Activated CD4-positive, alpha-beta T cell treated with anti-CD3 and anti-CD28 coated beads, Interleukin-2, amount 10 ng/mL, durations not matched to agents 24 days and 14 days (primary cell): ENCODE measurements at places on chromosomes 2 and 18. TPM values are rescaled to one million over a fixed set of nuclear protein-coding genes. Genes with fewer than 3 reads are reported as not detected.

GRCh38 chr2:48448274-48449061 lies 81.5 kb upstream of the STON1 start:
- H3K27me3 ChIP-seq, result no peaks in the 10 kb centered on the region
- H3K4me1 ChIP-seq, result peaks cover 41% of the 10 kb centered on the region
- H3K27ac ChIP-seq, result peak overlapping the region; percentile 94
- H3K36me3 ChIP-seq, result peaks cover 16% of the 10 kb centered on the region
- DNase-seq, result peak; percentile 73

Gene C1GALT1C1L
- not detected in 2 replicates for total RNA-seq

DNA sequence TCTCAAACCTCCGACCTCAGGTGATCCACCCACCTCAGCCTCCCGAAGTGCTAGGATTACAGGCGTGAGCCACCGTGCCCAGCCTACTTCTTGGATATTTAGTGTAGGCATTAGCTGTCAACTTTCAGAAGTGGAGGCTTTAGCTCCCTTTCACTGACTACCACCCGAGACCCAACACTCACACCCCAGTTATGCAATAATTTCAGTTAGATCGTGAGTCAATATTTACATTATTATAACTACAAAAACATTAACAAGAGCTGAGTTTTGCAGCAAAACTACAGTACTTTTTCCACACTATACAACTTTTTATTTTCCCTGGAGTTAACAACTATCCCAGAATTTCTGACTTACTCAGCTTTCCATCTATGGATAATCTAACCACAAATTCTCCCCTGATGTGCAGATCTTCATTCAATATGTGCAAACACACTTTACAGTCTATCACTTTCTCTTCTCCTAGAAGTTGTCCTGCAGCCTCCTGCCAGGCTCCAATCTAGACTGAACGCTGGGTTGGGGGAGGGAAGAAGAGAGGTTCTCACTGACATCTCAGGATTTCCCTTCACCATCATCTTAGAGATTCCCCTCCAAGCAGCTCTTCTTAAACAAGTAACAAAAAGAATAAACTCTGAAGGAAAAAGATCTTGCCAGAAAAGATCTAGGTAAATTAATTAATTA lies 10.1 kb downstream of the TBC1D8 start:
- no peaks in the 10 kb centered on the region for H3K4me1 ChIP-seq
- H3K36me3 ChIP-seq, result no peaks in the 10 kb centered on the region
- no peak for DNase-seq
- H3K27me3 ChIP-seq, result peaks cover 8% of the 10 kb centered on the region

DNA sequence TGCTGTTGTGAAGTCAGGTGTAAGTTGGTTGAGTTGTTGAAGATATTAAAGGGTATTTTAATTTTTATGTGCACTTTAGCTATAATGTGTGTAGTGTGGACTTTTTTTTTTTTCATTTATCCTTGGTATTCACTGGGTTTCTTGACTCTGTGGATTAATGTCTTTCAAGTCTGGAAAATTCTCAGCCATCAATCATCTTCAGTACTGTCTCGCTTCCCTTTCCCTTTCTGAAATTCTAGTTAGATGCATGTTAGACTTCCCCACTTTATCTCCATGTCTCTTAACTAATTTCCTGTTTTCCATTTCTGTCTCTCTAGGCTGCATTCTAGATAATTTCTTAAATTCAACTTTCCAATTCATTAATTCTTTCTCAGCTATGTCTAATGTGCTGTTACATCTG lies 247.7 kb upstream of the REV1 start:
- H3K4me3 ChIP-seq, result no peak overlapping the region
- H3K4me1 ChIP-seq, result no peaks in the 10 kb centered on the region
- no peaks in the 10 kb centered on the region for H3K27me3 ChIP-seq
- no peak overlapping the region for H3K27ac ChIP-seq
- H3K36me3 ChIP-seq, result no peaks in the 10 kb centered on the region
- DNase-seq, result no peak

Gene GREB1
- 0.05 and 0.24 TPM in 2 replicates for total RNA-seq

- peaks cover 2% of the 10 kb centered on the region for H3K4me1 ChIP-seq
- H3K27me3 ChIP-seq, result peaks cover 34% of the 10 kb centered on the region
- DNase-seq, result no peak
- no peak overlapping the region for H3K27ac ChIP-seq
- no peaks in the 10 kb centered on the region for H3K36me3 ChIP-seq
Measured at GRCh38 chr2:10830203-10830602, 17.6 kb upstream of the PDIA6 start.

GRCh38 chr18:74654638-74655037 lies 57.0 kb downstream of the ZNF407 start:
- no peak overlapping the region for H3K4me3 ChIP-seq
- H3K27me3 ChIP-seq, result no peaks in the 10 kb centered on the region
- no peak overlapping the region for H3K27ac ChIP-seq
- no peaks in the 10 kb centered on the region for H3K36me3 ChIP-seq
- DNase-seq, result no peak

GRCh38 chr2:75564026-75564688 lies 3.4 kb upstream of the EVA1A start:
- peak; percentile 51 for DNase-seq
- peaks cover 43% of the 10 kb centered on the region for H3K27me3 ChIP-seq
- H3K4me3 ChIP-seq, result no peak overlapping the region
- no peak overlapping the region for H3K27ac ChIP-seq

Gene IL36RN
- not detected in 2 replicates for total RNA-seq

DNA sequence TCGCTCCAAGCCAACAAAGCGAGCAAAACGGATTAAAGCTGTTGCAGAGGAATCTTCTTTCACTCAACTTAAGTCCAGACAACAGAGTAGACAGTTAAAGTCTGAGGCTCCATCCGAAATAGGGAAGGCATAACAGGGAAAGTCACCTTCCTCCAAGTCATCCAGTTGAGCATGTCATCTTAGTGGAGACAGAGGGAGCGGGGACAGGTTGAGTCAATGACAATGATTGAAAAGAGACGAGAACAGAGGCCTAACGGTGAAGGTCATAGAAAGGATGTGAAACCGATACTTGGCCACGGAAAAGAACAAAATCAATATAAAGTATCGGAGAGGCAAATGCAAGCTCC lies 455 bp downstream of the C18orf32 start:
- peak overlapping the region; percentile 94 for H3K27ac ChIP-seq
- no peak for DNase-seq
- H3K4me1 ChIP-seq, result peaks cover 44% of the 10 kb centered on the region
- peaks cover 70% of the 10 kb centered on the region for H3K36me3 ChIP-seq

Gene ACVR1C
- total RNA-seq, result 0.98 and 1.0 TPM in 2 replicates

DNA sequence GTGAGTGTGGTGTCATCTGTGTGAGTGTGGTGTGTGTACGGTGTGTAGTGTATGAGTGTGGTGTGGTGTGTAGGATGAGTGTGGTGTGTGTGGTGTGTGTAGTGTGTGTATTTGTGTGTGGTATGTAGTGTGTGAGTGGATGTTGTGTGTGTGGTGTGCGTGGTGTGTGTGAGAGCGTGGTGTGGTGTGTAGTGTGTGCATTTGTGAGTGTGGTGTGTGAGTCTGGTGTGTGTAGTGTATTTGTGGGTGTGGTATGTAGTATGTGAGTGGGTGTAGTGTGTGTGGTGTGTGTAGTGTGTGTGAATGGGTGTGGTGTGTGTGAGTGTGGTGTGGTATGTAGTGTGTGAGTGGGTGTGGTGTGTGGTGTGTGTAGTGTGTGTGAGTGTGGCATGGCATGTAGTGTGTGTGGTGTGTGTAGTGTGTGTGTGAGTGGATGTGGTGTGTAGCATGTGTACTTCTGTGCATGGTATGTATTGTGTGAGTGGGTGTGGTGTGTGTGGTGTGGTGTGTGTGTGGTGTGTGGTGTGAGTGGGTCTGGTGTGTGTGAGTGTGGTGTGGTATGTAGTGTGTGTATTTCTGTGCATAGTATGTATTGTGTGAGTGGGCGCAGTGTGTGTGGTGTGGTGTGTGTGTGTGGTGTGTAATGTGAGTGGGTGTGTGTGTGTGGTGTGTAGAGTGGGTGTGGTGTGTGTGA lies 227.8 kb downstream of the BCL2 start:
- H3K27me3 ChIP-seq, result peaks cover 44% of the 10 kb centered on the region
- DNase-seq, result no peak
- H3K4me1 ChIP-seq, result peaks cover 6% of the 10 kb centered on the region
- H3K4me3 ChIP-seq, result no peak overlapping the region
- H3K27ac ChIP-seq, result no peak overlapping the region
- H3K36me3 ChIP-seq, result no peaks in the 10 kb centered on the region

DNA sequence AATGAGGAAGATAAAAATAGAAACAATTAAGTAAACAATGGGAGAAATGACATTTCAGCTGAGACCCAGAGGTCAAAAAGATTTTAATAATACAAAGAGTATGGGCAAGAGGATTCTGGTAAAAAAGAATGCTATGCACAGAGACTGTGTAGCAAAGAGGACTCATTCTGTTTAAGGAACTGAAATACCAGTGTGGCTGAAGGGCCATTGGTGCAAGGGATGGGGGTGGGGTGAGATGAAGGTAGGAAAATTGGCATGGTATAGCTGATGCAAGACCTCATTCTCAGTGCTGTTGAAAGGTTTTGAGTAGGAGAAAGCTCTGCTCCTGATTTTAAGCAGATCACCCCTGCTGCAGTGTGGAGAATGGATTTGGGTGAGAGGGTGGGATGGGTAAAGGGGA lies 10.8 kb downstream of the GALNT1 start:
- peaks cover 10% of the 10 kb centered on the region for H3K4me1 ChIP-seq
- H3K36me3 ChIP-seq, result peaks cover 6% of the 10 kb centered on the region
- no peak overlapping the region for H3K27ac ChIP-seq
- no peaks in the 10 kb centered on the region for H3K27me3 ChIP-seq

Gene GKN2
- total RNA-seq, result not detected in 2 replicates

GRCh38 chr2:197255543-197255942 lies 55.0 kb downstream of the ANKRD44 start:
- H3K27ac ChIP-seq, result peak overlapping the region; percentile 96
- H3K4me3 ChIP-seq, result peak overlapping the region; percentile 81
- DNase-seq, result peak; percentile 94
- H3K4me1 ChIP-seq, result peaks cover 60% of the 10 kb centered on the region

Gene PROKR1
- total RNA-seq, result not detected in 2 replicates

DNA sequence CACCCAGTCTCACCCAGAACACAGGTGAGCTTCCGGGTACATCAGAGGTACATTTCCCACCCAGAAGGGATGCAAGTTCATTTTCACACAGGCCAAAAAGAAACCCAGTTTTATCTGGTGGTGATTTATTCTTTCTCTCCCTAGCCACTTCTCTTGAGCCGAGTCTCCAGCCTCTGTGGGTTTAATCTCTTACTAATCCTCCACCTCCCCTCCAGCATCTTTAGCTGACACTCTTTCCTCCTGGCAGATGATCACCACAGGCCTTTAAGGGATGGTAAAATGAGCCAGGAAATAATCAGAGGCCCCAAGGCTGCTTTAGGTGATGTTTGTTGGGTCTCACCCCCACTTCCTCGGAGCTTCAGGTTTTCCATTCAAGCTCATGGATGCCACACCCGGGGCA lies 145.7 kb upstream of the DLX2 start:
- DNase-seq, result no peak
- H3K27me3 ChIP-seq, result peaks cover 3% of the 10 kb centered on the region
- no peak overlapping the region for H3K4me3 ChIP-seq
- no peak overlapping the region for H3K27ac ChIP-seq
- no peaks in the 10 kb centered on the region for H3K36me3 ChIP-seq
- H3K4me1 ChIP-seq, result peaks cover 25% of the 10 kb centered on the region

Gene MC5R
- not detected in 2 replicates for total RNA-seq

- no peak overlapping the region for H3K27ac ChIP-seq
- no peak for DNase-seq
- H3K4me3 ChIP-seq, result no peak overlapping the region
Measured at GRCh38 chr2:42082016-42082415, 34.2 kb downstream of the PKDCC start.

Gene CDH2
- total RNA-seq, result 0.07 TPM in 1 of 2 replicates, not detected in the other

GRCh38 chr2:136770384-136770783 lies 5.0 kb downstream of the THSD7B start:
- H3K4me3 ChIP-seq, result no peak overlapping the region
- no peaks in the 10 kb centered on the region for H3K36me3 ChIP-seq
- DNase-seq, result no peak
- peaks cover 2% of the 10 kb centered on the region for H3K4me1 ChIP-seq
- no peak overlapping the region for H3K27ac ChIP-seq

- no peak overlapping the region for H3K27ac ChIP-seq
- H3K4me1 ChIP-seq, result no peaks in the 10 kb centered on the region
- no peaks in the 10 kb centered on the region for H3K27me3 ChIP-seq
- no peak for DNase-seq
- H3K36me3 ChIP-seq, result peaks cover 15% of the 10 kb centered on the region
Measured at GRCh38 chr18:9387891-9388290, 53.3 kb downstream of the TWSG1 start.

Gene STPG4
- total RNA-seq, result 0.16 and 0.38 TPM in 2 replicates

Gene ABCG5
- total RNA-seq, result not detected in 2 replicates

Gene AP1S3
- 14.1 and 17.4 TPM in 2 replicates for total RNA-seq

DNA sequence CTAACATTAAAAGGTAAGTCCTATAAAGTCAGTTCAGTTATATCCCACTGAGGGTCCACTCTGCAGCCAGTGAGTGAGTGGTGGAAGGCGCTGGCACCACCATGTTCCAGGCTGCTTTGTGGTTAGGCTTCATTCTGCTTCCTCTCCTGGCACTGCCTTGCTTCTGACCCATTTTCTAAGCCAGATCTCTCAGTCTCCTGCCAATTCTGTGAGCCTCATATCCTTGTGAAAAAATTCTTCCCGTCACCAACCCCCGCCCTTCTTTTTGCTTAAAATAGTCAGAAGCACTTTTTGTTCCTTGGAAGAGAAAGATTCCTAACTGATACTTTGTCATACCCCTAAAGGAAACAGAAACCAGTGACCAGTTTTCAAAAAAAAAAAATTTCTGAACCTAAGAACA lies 139.8 kb upstream of the NCK2 start:
- DNase-seq, result no peak
- H3K36me3 ChIP-seq, result no peaks in the 10 kb centered on the region
- H3K4me1 ChIP-seq, result no peaks in the 10 kb centered on the region
- peaks cover 27% of the 10 kb centered on the region for H3K27me3 ChIP-seq
- no peak overlapping the region for H3K27ac ChIP-seq

- no peak overlapping the region for H3K27ac ChIP-seq
- H3K4me1 ChIP-seq, result peaks cover 31% of the 10 kb centered on the region
- no peak for DNase-seq
- H3K4me3 ChIP-seq, result no peak overlapping the region
- no peaks in the 10 kb centered on the region for H3K27me3 ChIP-seq
Measured at GRCh38 chr2:68789603-68790002, 55.0 kb downstream of the ARHGAP25 start.

DNA sequence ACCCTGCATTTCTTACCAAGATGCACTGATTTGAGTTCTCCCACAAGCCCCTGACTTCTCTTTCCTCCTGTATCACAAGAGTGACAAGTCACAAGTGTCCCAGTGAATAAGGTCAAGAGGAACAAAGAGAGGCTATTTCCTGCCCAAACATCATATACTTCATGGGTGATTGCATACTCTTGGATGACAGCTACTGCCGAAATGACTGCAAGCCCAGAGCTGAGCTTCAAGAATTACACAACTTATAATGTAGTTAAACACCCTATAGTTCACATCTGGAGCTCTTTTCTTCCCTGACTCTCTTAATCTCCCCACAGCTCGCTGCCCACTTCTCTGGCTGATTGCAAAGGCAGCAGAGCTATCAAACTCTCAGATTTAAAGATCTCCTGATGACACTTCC lies 289.7 kb upstream of the PARD3B start:
- no peak overlapping the region for H3K4me3 ChIP-seq
- H3K36me3 ChIP-seq, result no peaks in the 10 kb centered on the region
- H3K4me1 ChIP-seq, result no peaks in the 10 kb centered on the region
- H3K27me3 ChIP-seq, result peaks cover 28% of the 10 kb centered on the region
- H3K27ac ChIP-seq, result no peak overlapping the region
